ENCODE measurements at places on chromosomes 7 and 10.

DNA sequence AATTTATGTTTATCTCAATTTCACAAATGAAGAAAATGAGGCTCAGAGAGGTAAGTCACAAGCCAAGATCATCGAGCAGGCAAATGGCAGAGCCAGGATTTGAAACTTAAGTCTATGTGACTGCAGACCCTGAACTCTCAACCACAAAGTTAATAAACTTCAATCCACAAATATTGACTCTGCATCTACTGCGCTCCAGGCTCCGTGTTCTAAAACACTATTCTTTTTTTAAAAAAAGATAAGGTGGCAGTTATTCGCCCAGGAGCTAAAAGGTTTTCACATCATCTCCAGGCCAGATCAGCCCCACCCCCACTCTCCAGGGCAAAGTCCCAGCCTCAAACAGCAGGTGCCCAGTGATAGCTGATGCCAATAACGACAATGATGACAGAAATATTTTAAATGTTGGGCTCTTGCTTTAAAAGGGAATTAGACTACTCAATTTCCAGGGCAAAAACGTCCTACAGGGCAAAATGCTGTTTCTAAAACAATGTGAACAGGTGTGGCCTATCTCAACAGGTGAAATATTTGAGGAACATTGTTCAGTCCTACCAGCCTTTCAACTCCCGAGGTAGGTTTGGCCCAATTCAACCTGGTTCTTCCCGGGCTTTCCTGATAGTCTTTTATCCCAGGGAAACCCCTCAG is 85.2 kb downstream of the SORBS1 start:
- no peak for DNase-seq

- DNase-seq, result no peak
These were observed 88.0 kb downstream of the KBTBD2 start for GRCh38 chr7:32803406-32804141.

DNA sequence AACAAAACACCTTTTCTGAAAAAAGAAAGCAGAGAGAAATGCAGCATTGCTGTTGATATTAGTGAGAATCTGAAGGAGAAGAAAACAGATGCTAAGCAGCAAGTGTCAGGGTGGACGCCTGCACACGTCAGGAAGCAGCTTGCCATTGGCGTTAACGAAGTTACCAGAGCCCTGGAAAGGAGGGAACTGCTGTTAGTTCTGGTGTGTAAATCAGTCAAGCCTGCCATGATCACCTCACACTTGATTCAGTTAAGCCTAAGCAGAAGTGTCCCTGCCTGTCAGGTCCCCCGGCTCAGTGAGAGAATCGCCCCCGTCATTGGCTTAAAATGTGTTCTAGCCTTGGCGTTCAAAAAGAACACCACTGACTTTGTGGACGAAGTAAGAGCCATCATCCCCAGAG is 6.4 kb downstream of the RPP38 start:
- DNase-seq, result no peak

DNA sequence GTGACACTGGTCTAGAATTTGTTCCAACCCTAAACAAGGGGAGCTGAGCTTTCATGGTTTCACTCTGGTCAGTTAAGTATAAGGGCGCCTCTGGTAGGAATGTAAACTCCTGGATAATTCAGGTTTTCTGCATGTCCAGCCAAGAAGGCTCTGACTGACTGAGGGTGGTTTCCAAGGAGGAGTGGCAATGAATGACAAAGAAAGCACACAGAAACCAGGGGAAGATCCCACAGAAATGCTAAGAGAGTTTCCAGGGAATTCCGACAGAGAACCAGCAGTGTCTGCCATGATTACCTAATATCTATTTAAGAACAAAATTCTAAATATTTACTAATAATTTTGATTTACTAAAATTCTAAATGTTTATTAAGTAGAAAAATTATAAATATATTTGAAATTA is 27.3 kb upstream of the NRG3 start:
- DNase-seq, result no peak

DNA sequence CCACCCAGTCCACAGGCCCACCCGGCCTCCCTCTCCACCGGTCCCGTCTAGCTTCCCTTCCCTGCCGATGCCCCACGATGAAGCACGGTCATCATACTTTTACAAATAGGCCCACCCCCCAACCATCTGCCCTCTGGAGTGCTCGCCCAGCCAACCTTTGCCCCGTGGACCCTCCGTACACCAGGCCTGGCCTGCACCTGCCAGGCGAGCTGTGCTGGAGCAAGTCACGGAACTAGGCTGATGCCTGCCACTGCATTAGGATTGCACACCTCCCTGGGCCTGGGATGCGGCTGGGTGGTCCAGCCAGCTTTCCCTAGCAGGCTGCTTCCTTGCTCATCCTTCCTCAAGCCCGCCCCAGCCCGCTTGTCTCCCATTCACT is 44.7 kb downstream of the PPIF start:
- DNase-seq, result no peak

GRCh38 chr7:115356139-115356746 is 434.3 kb downstream of the MDFIC start:
- no peak for DNase-seq

- no peak for DNase-seq
These were observed 70.1 kb downstream of the RNF133 start for GRCh38 chr7:122628651-122629411.

DNA sequence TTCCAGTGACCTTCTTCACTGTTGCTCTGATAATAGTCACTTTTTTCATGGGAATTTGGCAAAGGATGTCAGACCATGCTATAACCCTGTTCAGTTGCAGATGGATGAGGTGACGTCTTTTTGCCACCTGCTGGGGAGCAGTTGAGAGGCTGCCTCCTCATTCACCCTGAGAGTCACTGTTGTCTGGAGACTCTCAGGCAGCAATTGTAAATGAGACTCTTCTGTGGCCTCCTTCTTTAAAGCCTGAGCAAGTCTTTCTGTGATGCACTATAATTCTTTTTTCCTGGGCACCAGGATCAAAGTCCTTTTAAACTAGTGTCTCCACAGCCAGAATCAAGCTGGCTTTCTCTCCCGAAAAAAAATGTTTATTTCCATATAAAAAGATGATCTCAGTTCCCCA is 345.1 kb downstream of the ARL4A start:
- no peak for DNase-seq

DNA sequence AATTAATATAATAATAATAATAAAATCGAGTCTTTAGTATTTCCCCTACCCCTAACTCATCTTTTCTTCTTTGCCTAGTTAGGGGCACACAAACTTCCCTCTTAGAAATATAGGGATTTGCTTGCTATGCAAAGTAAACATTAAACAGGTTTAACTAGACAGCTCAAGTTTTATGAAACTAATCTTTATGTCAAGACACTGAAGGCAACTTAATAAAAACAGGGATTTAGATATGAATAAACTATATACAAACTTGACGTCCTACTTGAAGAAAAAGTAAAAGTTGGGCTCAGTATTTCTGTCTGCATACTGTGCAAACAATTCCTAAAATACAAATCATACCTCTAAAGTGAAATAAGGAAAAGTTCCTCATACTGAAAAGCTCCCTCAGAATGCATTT is 52.1 kb upstream of the CAV2 start:
- DNase-seq, result no peak

DNA sequence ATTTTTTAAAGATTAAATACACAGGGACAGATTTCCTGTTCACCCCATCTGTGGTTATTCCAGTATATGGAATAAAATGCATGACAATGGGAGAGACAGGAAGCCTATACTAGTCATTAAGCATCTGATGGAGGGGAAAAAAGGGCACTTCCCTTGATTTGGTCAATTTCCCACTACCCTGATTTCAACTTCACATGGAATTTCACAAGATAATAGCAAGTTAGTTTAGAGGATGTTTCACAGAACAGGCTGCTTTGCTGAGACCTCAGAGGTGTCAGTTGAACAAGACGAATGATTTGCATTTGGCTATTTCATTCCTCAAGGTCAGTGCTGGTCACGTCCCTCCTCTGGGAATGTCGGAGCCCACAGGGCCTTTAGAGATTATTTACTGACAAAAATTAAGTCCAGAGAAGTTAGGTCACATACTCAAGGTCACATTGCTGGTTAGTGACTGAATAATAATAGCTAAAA is 4.7 kb upstream of the ITPRIP start:
- no peak for DNase-seq

GRCh38 chr7:137895301-137896221 is 48.8 kb upstream of the DGKI start:
- no peak for DNase-seq

DNA sequence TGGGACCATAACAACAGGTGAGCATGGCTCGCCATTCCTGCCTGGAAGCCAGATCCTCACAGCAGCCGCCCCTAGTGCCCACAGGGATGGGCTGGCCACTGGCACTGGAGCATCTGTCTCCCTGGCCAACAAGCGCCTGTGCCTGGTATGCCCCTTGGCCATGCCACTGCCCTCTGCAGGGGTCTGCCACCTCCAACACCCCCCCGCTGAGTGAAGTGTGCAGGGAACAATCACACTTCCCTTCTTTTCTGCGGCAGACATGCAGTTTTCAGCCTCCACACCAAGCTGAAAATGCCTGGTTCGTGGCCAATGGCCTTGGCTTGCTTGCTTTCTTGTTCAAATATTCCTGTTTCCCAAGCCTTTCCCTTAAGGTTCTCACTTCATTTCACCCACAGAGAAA is 50.7 kb downstream of the HSPA12A start:
- DNase-seq, result no peak

DNA sequence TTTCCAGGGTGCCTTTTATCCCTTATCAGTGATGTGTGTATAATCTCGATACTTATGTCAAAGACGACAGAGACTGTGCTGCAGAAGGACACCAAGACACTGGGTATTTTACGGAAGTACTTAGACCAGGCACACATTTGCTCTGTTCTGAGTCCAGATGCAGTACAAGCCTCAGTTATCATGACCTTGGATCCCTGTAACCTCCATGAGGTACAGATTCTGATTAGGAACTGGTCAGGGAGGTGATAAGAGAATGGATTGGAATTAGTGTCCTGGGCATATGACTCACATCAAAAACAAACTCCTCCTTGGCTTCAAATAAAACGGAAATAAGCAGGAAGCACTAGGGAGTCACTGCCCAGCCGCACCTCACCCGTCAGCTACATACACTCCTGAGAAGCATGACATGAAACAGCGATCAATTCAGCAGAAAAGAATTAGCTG is 146.5 kb downstream of the SFMBT2 start:
- DNase-seq, result no peak

GRCh38 chr7:4751398-4751947 is 23.9 kb upstream of the AP5Z1 start:
- DNase-seq, result no peak

DNA sequence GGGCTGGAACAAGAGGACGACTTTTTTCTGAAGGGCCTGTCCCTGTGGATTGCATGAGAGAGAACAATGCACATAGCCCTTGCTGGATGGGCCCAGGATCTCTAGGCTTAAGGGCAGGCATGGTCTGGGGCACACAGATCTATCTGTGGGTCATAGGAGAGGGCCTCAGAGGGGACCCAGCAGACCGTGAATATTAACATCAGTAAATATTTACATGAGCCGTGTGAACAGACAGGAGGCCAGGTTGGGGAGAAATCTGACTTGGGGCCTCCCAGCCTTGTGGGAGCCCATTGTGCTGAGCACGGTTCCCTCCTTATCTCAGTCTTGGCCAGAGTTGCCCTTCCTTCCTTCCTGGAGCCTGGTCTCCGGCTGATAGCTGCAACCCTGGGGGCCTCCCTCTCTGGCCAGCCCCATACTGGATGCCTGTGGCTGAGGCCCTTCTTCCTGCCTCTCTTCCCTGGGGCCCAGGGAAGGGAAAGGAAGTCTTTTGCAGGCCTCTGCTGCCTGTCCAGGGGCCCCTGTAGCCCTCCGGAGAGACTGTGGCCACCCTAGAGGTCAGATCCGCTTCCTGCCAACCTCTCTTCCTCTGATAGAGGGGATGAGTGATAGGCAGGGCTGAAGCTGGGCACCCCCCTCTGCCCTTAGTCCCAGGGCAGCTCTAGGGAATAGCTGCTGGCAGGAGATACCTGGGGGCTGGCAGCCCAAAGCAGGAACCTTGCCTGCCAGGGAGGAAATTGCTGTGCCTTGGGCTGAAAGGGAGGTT is 44.5 kb upstream of the TRIM8 start:
- no peak for DNase-seq

DNA sequence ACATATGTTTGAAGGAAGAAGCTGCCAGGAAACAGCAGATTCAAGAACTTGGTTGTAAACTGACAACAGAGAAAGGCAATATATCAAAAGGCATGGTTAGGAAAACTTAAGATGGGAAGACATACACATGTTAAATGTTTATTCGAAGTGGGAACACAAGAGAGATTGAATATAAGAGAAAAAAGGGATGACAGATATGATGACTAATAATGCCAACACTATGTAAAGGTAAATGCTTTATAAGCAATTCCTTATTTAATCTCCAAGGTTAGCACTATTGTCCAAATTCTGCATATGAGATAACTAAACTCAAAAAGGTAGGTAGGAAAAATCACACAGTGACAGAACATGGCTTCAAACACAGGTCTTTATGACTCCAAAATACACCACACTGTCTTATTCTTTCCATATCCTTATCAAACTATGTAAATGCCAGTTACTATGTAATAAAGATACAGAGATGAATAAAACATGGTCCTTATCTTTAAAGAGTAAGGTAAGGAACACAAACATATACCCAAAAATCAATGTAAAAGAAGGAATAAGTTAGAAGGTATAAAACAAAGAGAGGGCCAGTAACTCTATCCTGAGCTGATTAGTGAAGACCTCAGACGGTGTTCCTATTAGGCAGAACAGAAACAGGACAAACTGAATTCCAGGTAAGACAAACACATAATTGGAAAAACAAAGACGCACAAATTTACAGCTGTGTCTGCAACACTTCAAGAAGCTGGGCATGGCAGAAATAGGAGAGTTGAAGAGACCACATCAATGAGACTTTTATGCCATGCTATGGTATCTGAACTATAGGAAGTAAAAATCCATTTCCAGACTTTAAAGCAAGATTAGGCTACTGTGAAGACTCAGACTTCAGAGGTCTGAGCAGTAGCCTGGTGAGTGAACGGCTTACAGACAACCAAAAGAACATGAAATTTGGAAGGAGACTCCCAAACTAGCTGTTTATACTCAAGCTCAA is 56.1 kb downstream of the ABI1 start:
- no peak for DNase-seq

GRCh38 chr7:2441430-2442058 is 34.7 kb downstream of the GRIFIN start:
- no peak for DNase-seq
